Stimulated activated CD8-positive, alpha-beta memory T cell treated with anti-CD3 and anti-CD28 coated beads, Interleukin-4, amount 100 ng/mL, for 1 hour (primary cell): ENCODE measurements at places on chromosomes 2 and 18.

GRCh38 chr18:13551841-13552733, 174.3 kb downstream of the FAM210A start:
- no peak for DNase-seq

GRCh38 chr2:39667104-39667885, 1.6 kb downstream of the TMEM178A start:
- DNase-seq: no peak

DNA sequence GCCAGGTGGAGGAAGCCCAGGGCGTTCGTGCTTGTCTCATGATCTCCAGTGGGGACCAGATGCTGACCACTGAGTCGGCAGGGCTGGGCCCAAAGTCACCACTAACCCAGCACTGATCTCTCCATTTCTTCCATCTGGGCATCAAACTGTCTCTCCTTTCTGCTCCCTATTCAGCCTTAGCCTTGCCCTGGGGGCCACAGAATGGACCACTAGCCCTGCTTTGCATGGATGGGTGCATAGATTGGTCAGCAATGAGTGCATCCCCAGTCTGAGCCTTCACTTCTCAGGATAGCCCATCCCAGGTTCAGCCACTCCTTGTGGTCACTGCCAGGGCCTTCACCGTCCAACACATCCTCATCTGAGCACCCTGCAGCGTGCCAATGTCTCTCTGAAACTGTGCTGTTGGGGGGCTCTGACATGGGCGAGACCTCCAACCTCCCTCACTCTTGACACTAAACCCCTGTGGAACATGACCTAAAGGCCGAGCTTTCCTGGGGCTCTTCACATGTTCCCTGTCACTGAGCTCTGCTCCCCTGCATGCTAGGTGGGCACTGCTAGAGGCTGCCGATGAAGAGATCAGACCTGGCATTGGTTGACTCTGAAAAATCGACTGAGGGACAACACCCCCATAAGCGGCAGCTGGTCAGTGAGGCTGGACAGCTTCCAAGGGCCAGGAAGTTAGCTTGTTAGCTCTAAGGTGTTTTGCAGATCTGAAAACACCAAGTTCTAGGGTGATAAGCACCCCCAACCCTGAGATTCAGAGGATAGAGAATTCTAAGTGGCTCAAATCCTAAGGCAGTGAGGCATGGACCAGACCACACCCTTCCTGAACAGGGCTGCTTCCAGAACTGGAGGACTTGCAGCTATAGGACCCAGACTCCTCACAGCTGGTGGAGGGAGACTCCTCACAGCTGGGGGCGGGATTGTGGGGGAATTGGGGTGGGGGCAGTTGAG, 61.7 kb downstream of the HS1BP3 start:
- no peak for DNase-seq

DNA sequence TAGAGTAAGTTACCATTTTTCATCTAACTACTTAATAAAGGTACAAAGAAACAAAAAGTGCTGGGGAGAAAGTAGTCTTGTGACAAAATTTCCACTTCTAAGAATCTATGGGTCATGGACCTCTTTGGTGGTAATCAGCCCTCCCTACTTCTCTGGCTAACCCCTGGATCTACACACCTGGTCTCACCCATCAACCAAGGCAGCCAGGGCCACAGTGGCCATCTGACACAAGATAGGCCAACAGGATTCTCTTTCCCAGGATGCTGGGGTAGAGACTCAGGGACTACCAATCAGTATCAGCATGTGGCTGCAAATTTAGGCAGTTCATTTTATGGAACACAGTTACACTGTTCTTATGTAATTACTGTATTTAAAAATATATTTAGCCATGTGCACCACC, 17.8 kb downstream of the RNF149 start:
- DNase-seq: no peak

- DNase-seq: no peak
Measured at GRCh38 chr2:37555457-37555856, 116.0 kb downstream of the CDC42EP3 start.

DNA sequence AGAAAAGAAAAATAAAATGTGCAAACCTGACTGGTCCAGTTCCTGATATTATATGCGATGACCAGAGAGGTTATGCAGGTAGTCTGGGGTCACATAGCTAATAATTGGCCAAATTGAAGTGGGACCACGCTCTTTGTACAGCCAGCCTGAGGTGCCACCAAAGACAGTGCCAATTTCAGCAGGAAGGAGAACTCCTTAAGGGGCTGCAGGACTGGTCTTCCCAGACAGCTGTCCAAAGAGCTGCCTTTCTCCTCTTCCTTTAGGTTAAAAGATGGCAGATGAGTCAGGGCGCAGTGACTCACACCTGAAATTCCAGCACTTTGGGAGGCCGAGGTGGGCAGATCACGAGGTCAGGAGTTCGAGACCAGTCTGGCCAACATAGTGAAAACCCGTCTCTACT, 95.5 kb downstream of the ACKR3 start:
- DNase-seq: no peak

- DNase-seq: no peak
Measured at GRCh38 chr2:232551250-232551638, 755 bp downstream of the EIF4E2 start.

DNA sequence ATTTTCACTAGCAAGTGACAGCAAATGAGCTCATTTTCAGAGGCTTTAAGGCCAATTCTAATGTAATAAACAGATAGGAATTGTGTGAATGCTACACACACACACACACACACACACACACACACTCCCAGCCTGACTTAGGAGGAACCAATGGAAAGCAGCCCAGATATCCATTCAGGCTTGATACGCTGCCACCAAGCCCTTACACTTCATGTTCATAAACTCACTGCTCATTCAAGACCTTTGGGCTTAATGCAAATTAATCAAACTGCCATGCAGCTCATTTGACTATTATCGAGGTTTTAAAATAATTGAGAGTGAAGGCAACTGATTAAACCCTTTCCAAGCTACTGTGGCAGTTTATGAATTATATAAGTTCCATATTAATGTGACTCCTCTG, 298.9 kb upstream of the NCKAP5 start:
- DNase-seq: no peak

GRCh38 chr18:4412286-4412685, 42.8 kb downstream of the DLGAP1 start:
- DNase-seq: no peak

GRCh38 chr2:2638547-2639220, 307.6 kb upstream of the MYT1L start:
- DNase-seq: no peak

GRCh38 chr2:8857709-8858108, 20.3 kb upstream of the KIDINS220 start:
- DNase-seq: no peak

DNA sequence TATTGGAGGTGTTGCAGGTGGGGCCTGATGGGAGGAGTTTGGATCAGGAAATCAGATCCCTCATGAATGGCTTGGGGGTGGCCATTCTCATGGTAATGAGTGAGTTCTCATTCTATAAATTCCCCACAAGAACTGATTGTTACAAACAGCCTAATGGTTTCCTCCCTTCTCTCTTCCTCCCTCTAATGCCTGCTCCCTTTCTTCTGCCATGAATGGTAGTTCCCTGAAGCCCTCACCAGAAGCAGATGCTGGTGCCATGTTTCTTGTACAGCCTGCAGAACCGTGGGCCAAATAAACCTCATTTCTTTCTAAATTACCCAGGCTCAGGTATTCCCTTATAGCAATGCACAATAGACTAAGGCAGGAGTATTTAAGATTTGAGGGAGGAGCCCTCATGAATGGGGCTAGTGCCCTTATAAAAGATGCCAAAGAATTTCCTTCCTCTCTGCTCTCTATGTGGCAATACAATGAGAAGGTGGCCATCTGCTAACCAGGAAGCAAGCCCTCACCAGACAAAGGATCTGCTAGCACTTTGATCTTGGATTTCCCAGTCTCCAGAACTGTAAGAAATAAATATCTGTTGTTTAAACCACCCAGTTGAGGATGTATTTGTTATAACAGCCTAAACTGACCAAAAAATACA, 251.8 kb downstream of the ZEB2 start:
- DNase-seq: no peak

GRCh38 chr2:15481000-15481399, 80.1 kb downstream of the NBAS start:
- DNase-seq: no peak

DNA sequence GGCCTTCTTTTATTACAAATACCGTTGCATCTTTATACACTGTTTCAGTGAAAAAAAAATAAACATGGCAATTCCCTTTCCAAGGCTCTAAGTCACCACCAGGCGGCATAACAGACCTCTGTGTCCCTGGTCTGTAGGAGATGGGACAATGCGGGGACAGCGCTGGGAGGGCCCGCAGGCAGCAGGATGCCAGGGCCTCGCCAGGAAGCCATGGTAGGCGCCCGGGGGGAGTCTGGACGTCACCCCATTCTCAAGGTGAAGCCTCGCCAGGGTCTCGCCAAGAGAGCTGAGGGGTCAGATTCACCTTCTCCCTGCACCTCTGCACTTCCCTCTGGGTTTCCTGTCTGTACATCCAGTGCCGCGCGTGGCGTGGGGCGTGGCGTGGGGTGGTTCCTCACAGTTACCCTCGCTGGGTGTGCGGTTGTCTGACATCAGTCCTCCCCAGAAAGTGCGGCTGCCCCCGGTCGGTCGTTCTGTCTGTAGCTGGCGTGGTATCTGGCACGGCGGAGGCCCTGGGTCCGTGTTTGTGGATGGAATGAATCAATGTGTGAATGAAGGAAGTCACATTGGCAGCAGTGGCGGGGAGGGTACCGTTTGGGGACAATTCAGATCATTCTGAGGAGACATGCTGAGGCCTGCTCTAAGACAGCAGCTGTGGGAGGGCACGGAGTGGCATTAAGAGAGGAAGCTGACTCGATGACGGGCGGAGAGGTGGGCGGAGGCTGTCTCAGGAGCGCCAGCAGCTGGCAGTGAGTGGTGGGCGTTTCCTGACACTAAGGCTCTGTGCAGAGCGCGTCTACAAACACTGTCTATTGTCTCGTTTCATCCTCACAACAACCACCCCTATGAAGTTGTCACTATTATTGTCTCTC, 46.0 kb downstream of the LRRFIP1 start:
- DNase-seq: peak; percentile 77
